Activated T-cell treated with anti-CD3 and anti-CD28 coated beads for 48 hours (primary cell): ENCODE measurements at places on chromosomes 4 and X.

- DNase-seq, result no peak
Measured at GRCh38 chr4:71441186-71442169, 102.7 kb downstream of the SLC4A4 start.

DNA sequence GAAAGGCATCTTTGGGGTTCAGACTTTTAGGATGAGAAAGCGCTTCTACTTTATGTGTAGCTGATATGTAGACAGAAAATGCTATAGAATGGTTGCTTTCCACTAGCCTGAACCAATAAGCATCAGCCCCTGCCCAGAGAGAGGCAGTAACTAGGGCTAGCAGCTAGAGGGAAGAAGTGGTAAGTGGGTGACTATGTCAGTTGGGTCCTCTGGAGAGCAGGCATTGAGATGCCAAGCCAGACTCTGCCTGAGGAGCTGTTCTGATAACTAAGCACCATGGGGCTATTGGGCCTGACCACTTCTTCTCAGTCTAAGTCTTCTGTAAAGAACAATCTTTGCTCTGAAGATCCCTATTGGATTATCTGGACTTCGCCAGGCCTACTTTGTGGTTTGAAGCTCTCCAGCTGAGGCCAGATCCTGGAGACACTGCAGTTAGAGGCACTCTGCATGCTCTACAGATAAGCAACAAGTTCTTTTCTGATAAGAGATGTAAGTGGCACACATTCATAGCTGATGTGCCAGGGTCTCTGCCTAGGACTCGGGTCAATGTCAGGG lies 146.1 kb downstream of the RBM46 start:
- DNase-seq, result no peak

- no peak for DNase-seq
Measured at GRCh38 chrX:103791228-103791627, 14.6 kb downstream of the PLP1 start.

- no peak for DNase-seq
Measured at GRCh38 chr4:168304744-168305459, 13.7 kb downstream of the DDX60 start.

GRCh38 chr4:93960916-93961315 lies 132.4 kb downstream of the ATOH1 start:
- DNase-seq, result no peak

DNA sequence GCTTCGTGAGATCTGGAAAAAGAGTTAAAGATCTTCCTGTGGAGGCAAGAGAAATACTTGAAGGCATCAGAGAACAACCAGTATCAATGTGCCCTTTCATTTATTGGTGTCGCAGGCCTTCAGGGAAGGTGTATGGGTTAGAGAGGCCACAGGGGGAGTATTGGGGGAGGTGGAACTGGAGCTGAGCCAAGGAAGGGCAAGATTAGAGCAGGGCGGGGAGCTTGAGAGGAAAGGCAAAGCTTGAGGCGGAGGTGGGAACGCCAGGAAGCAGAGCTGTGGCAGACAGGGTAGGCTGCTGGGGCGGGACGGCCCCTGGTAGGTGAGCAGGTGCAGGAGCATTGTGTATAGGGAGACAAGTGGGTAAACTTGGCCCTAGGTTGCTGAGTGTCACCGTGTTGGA lies 329.9 kb downstream of the ARHGAP10 start:
- no peak for DNase-seq

- no peak for DNase-seq
Measured at GRCh38 chrX:153562546-153562945, 36.4 kb downstream of the CCNQ start.

DNA sequence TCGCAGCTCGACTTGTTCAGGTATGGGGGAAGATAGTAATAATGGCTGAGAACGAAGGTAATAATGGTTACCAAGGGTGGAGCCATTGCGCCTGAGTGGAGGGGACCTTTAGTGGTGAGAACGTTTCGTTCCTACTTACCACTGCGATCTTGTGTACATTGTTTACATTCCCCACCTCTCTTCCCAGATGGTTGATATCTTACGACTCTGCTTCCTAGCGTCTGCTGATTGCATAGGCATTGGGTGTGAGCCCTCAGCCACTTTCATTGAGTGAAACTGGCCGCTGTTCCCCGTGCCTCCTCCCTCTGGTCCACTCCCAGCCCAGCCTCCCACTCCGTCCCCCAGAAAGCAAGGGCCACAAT lies 850 bp downstream of the IGBP1 start:
- no peak for DNase-seq

GRCh38 chrX:107936434-107936730 lies 45.8 kb downstream of the TEX13B start:
- no peak for DNase-seq

GRCh38 chrX:71514367-71515037 lies 18.4 kb upstream of the OGT start:
- no peak for DNase-seq

GRCh38 chr4:47031751-47032404 lies 511 bp downstream of the GABRB1 start:
- no peak for DNase-seq

DNA sequence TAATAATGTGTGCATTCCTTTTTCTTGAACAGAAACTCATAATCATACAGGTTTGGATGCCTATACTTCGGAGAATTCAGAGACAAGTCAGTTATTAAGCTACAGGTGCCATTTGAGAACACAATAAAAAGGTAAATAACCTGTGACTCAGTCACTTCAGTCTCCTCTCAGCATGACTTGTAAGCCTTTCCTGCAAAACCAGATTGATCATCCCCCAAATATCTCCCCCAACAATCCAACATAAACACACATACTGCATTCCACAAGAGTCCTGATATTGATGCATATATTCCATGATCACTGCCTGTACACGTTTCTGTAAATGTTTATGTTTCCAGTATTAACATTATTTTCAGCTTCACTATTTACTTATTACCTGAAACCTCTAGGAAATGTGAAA lies 110.8 kb downstream of the PWWP3B start:
- no peak for DNase-seq

GRCh38 chr4:177484613-177485021 lies 42.4 kb upstream of the AGA start:
- DNase-seq, result no peak

DNA sequence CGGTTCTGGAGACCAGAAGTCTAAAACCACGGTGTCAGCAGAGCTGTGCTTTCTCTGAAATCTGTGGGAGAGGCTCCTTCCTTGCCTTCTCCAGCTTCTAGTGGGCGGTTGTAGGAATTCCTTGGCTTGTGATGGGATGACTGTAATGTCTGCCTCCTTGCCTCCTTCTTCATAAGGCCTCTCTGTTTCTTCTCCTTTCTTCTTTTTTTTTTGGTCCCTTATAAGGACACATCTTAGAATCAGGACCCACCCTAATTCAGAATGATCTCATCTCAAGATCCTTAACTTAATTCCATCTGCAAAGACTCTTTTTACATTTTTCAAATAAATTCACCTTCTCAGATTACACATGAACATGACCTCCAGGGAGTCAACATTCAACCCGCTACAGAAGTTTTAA lies 186.9 kb downstream of the STK32B start:
- DNase-seq, result no peak

DNA sequence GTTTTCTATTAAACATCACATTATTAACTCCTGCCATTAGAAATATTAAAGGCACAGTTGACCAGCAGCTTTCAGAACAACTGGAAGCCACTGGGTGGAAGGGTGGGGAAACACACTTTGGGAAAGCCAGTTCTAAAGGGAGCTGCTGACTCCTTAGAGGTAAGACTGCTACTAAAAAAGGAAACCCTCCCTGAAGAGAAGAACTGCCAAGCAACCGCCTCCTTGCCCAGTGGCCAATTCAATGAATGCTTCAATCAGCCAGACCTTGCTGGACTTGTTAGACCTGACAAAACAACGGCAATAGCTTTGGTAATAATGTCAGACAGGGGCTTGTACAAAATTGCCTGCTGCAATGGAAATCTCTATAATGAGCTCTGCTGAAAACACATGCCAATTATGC lies 15.6 kb downstream of the OPHN1 start:
- no peak for DNase-seq

GRCh38 chrX:115582616-115583495 lies 21.9 kb downstream of the PLS3 start:
- no peak for DNase-seq

DNA sequence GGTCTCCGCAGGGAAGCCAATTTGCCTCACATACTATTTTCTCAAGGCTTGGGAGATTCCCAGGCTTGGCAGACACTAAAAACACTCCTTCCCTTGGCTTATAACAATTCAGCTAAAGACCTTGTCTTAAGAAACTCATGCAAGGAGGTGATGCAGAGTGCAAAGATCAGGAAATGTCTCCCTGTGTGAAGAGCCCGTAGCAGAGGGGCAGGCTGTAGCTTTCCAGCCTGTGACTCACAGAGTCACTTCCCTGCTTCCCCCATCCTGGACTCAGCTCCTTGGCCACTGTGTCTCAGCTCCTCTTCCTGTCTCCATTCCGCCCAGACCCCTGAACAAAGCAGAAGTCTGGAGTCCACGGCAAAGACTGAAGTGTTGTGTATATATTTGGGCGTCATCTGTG lies 56.1 kb downstream of the KDR start:
- DNase-seq, result no peak

GRCh38 chr4:11455201-11455835 lies 26.6 kb upstream of the HS3ST1 start:
- DNase-seq, result no peak

- DNase-seq, result no peak
Measured at GRCh38 chr4:114077610-114078009, 98.2 kb upstream of the ARSJ start.

GRCh38 chrX:148380650-148381561 lies 119.5 kb upstream of the AFF2 start:
- DNase-seq, result no peak

- no peak for DNase-seq
Measured at GRCh38 chr4:10958226-10958856, 273.8 kb upstream of the CLNK start.

- DNase-seq, result no peak
Measured at GRCh38 chrX:28542791-28543190, 44.5 kb upstream of the IL1RAPL1 start.

DNA sequence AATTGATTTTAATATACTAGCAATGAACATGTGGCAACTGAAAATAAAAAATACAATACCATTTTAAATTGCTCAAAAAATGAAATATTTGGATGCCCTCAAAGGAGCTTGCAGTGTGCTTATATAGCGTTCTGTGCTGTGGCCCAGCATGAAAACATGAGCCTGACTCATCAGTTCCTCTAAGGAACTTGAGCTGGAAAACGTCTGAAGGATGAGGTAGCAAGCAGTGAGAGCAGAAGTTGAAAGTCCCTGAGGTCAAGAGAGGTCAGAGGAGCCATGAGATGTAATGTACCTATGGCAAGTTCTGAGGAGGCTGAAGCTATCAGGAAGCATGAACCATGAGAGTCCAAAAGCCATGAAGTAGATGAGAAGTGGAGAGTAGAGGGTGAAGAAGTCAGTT lies 59.7 kb downstream of the HMGB3 start:
- DNase-seq, result no peak

DNA sequence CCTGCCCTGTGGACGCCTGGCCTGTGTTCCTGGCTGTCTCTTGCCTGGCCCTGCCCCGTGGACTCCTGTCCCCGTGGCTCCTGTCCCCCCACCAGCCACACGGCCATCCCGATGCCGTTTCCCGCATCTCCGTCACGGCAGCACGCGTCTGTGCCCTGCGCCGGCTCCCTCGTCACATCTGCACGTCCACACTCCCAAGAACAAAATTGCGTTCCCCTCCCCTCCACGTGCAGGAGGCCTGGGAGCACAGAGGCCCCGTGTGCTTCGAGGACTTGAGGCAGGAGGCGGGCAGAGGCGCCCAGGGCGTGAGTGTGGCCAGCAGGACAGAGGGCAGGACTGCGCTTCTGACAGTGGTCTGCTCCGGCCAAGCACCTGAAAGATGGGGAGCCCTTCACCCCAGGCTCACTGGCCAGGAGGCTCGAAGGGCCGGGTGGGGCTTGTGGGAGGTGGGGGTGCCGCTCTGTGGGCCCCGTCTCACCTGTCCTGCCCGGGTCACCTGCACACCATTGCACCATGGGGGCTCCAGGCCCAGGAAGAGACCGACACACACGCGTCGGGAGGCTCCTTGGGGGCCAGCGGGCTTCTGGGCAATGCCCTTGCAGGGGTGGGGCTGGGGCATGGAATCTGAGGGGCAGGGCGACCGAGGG lies 17.3 kb downstream of the FGFRL1 start:
- DNase-seq, result no peak

DNA sequence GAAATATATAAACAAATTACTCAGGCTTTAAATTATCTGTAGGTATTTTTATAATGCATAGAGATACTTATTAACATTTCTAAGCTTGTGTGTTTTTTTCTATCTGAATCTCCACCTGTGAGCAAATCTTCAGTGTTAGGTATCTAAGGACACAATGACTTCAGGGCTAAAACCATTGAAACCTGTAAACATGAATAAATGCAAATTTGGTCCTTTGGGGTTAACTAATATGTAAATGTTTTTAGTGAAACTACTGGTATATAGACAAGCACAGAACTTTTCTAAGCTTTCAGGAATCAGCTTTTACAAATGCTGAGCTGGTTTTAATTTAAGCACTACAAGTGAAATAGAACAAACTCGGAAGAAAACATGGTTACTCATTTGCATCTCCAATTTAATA lies 147.9 kb downstream of the FBXO8 start:
- DNase-seq, result no peak

DNA sequence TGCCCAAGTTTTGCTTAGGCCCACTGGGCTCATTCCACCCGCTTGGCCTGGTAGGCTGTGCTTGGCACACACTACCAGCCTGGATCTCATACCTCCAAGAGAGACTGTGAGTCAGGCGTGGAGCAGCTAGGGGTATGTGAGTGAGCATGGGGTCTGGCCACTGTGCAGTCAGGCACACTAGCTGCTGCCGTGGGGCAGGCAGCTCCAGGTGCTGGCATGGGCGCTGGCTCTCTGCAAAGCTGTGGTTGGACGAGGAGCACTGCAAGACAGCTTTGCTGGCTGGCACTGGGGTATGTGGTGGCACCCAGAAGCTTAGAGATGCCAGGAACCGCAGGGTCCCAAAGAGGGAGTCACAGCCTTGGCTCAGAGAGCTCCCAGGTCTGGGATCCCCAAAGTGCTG lies 377.8 kb downstream of the KCTD8 start:
- no peak for DNase-seq

DNA sequence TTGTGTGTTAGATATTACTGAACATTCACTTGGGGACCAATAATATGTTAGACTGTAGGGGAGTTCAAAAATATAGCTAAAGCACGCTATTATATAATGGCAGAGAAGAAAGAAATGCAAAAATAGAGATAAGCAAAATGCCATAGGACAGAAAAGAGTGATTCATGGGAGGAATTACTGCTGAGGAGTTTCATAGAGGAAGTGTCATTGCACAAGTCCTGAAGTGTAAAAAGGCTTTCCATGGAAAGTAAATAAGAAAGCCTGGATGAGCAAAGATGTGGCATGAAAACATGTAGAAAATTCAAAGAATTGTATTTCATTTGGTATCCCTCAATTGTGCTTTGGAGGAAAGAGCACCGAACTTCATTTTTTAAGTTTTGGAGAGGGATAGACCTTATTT lies 14.5 kb downstream of the HMGB2 start:
- DNase-seq, result no peak

- no peak for DNase-seq
Measured at GRCh38 chrX:21943460-21944135, 3.1 kb downstream of the SMS start.
